ENCODE measurements at places on chromosomes 6 and 20.

GRCh38 chr6:88426005-88426404, 259.9 kb upstream of the CNR1 start:
- no peak for DNase-seq

- DNase-seq = no peak
Observed at GRCh38 chr20:48751871-48752270, 75.9 kb downstream of the PREX1 start.

GRCh38 chr6:28497306-28497705, 18.3 kb downstream of the GPX6 start:
- DNase-seq = no peak

DNA sequence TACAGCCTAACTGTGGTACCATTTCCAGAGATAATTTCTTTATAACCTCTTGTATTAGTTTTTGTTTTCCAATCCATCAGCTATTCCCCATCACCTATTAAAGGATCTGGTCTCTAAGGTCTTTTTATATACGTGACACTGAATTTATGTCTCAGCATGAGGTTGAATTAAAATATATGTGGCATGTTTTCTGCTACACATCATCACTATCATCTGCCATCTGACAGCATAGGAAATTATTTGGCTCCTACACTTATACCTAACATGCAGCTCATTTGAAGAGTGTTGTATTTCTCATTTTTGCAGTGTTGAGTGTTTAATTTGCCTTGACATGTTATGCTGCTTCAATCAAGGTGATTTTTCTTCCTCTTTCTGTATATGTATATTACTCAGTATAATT, 100.3 kb downstream of the LIN28B start:
- DNase-seq = no peak

DNA sequence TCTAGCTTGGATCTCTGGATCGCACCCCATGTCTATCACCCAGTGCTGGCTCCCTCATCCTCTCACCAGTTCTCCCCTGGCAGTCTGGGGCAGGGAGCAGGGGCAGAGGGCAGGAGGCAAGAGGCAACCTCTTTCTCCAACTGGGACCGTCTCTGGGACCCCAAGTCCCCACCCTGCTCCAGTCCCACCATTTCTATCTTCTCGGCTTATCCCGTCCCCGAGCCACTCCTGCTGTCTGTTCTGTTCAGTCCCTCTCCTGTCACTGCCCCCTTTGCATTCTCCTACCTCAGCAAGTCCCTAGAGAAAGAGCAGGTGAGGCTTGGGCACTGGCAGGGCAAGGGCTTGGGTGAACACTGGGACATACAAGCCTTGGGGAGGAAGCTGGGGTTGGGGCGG, 625 bp upstream of the TNXB start:
- no peak for DNase-seq

GRCh38 chr6:44620922-44621321, 233.4 kb downstream of the CDC5L start:
- DNase-seq = no peak

GRCh38 chr6:148370176-148370575, 27.5 kb downstream of the SASH1 start:
- DNase-seq = no peak

DNA sequence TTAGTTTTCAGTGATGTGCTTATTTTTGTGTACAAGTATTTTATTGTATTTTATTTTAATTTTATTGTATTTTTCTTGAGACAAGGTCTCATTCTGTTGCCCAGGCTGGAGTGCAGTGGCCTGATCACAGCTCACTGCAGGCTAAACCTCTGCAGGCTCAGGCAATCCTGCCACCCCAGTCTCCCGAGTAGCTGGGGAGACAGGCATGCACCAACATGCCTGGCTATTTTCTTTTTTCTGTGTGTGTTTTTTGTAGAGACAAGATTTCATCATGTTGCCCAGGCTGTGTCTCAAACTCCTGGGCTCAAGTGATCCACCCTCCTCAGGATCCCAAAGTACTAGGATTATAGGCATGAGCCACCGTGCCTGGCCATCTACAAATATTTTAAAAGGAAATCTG, 146.3 kb downstream of the MANEA start:
- no peak for DNase-seq

DNA sequence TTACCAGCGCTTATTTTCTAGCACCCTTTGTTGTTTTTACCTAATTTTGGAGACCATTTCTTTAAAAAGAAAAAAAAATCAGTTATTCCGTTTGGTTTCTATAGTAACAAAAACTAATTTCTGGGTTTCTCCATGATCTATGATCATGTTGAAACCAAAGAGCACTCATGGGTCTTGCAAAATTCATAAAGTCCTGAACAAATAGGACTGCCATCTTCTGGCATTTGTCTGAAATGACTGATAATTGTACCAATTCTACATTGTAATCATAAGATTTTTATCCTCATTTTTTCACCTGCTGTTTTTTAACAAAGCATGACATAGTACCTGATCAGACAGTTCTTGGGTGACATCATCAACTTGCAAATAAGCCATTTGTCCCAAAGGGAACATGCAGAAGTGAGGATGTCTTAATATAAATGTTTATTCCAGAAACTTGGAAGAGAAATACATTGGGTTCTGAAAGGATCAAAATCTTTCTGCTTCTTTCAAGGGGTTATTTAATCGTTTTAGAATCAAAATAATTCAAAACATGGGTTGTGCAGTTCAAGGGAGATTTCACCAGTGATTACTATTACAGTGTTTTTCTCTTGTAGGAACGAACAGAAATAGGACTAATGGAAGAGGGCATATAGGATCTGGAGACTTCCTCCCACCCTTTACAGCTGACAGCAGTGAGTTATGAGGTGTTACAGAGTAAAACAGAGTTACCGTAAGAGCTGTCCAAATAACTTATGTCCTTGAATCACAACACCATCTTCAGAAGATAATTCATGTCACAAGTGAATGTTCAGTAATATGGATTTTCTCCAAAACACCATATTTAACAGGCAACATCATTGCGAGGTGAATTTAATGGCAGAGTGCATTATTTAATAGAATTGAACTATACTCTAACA, 87.1 kb upstream of the GJE1 start:
- DNase-seq = no peak

- DNase-seq = no peak
Observed at GRCh38 chr20:57432862-57433491, 41.8 kb downstream of the RBM38 start.

- no peak for DNase-seq
Observed at GRCh38 chr20:9354579-9354978, 159.8 kb upstream of the LAMP5 start.

All from SJSA1 (cell line).